Astrocyte (in vitro differentiated cells and primary cell): ENCODE measurements at places on chromosomes 16 and 17. TPM values are rescaled to one million over a fixed set of nuclear protein-coding genes. Genes with fewer than 3 reads are reported as not detected.
A peak's percentile ranks its signal among the peaks of the same experiment; 100 is the strongest.

ZNF18 gene
- total RNA-seq, result 8.3 and 9.9 TPM in 2 replicates

MMP28 gene
- total RNA-seq, result 1.2 and 2.6 TPM in 2 replicates

KCNH4 gene
- total RNA-seq, result not detected in 2 replicates

KRT39 gene
- not detected in 2 replicates for total RNA-seq

DNA sequence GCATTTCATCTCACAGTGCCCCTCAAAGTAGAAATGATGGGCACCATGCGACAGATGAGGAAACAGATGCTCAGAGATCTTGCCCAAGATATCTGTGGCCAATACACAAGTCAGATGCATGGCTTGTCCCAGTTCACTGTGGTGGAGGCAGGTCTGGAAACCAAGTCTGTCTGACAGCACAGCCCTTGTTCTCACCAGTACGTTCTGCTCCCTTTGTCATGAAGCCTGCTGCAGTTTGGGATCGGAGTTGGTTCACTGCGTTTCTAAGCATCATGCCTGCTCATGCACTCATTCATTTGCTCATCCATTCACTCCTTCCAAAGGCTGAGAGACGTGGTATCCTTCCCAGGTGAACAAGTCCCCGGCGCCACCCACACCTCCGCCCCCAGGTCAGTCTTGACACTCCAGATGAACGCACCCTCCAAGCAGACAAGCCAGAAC, 27.2 kb upstream of the MEAK7 start:
- no peak for DNase-seq

GRCh38 chr17:28841901-28842281, 699 bp downstream of the FAM222B start:
- DNase-seq, result peak; percentile 13

- no peak for DNase-seq
Measured at GRCh38 chr16:76278980-76279379, 1.8 kb downstream of the CNTNAP4 start.

GRCh38 chr17:42188749-42189650, 3.7 kb upstream of the HCRT start:
- DNase-seq, result no peak

DNA sequence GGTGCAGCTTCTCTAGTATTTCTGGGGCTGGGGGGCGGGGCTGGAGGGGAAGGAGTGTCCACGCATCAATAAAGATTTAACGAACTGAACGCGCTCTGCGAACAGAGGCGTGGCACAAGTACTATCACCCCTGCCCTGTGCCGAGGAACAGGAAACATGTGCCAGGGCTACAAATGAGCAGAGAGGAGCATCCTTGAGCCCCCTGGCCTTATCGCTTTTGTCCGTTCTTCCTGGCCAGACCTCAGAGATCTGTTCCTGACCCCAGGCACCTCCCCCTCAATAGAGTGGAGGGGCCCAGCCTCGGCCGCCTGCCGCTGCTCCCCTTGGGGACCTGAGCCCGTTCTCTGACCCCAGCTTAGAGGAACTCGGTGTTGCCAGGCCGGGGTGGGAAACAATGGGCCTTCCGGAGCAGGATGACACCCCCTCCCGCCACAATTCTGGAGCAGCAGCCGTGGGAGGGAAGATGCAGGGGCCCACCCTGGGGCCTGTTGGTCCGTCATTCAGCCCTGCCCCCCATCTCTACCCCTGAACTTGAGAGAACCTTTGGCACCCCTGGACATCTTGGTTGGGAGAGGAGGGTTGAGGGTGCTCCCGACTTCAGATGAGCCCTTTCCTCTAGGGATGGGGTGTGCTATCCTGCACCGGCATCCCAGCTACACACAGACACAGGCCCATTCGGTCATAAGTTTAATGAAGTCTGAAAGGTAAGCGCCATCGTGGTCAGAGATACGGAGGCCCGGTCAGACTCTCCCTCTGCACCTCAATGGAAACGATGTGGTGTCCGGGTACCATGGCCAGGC, 1.1 kb downstream of the NAA38 start:
- no peak for DNase-seq

- DNase-seq, result no peak
Measured at GRCh38 chr17:41498276-41498675, 7.1 kb downstream of the KRT13 start.

DNA sequence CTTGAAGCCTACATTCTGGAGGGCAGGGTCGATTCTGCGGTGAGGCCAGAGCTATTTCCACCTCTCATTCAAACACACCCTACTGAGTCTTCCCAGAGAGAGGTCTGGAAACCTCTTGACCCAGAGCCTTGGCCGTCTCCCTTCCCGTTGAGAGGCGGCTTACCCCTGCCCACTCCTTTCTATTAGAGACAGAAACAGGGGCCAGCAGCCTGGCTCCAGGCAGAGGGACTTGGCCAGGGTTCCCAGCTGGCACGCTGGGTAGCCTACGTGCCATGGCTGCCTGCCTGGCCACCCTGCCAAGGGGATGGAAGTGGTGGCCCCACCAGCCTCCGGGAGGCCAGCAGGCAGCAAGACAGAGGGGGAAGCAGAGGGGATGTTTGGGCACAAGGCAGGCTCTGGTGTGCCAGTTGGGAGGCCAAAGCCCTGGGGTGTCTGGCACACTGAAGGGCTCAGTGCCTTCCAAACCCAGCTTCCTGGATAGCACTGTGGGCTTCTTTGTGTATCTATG, 6.0 kb downstream of the STAC2 start:
- DNase-seq, result no peak
